MV-4-11 (cell line): ENCODE measurements at places on chromosomes 12 and 14.
A peak's percentile ranks its signal among the peaks of the same experiment; 100 is the strongest.

DNA sequence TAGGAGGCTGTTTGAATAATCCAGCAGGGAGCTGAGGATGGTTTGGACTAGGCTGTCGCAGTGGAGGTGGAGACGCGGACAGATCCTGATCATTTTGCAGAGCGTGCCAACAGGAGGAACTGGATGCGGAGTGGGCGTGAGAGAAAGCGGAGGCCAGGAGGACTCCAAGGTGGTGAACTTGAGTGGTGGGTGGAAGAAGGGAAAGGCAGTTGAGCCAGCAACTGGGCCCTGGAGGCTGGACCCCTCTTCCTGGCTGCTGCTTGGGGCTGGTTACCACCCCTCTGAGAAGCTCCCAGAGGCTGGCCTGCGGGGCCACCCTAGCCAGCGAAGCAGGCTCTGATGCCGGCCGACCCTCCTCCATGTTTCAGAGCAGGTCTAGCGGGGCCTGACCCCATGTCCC lies 56.8 kb upstream of the KCNA1 start:
- no peak for DNase-seq

DNA sequence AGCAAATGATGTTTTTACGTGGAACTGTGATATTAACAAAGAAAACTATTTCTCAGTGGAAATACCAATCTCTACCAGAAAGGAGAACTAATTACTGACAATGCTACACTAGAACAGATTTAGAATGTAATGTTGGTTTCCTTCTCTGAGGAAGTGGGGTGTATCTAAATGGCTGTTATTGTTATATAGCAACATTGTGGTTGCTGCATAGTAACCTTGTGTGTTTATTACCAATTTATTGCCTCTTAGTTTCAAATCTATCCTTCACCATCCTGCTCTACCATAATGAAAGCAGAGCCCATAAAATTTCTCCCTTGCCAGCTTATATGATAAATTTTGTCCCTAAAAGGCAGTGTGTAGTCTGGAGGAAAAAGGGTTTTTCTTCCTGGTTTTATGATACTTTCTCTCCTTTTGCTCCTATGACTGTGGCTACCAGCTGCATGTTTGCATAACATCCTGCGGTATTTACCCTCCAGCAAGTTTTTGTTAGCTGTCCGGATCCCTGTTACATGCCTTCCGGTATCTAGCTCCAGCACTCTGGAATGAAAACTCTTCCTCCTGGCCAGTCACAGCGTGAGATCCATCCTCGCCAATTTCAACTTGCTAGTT lies 5.7 kb upstream of the KLRK1 start:
- peak; percentile 95 for DNase-seq

DNA sequence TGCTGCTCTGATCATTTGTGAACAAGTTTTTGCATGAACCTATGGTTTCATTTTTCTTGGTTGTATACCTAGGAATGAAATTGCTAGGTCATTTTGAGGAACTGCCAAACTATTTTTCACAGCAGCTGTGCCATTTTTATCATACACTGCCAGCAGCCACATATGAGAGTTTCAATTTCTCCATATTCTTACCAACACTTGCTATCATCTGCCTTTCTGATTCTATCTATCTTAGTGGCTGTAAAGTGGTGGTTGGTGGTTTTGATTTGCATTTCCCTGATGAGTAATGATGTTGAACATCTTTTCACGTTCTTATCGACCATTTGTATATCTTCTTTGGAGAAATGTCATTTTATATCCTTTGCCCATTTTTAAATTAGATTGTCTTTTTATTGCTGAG lies 146.1 kb downstream of the C12orf75 start:
- no peak for DNase-seq

- DNase-seq, result no peak
These were observed 351.7 kb downstream of the TMEM121 start for GRCh38 chr14:105878125-105878524.

GRCh38 chr12:122035292-122035691 lies 13.6 kb downstream of the BCL7A start:
- no peak for DNase-seq

DNA sequence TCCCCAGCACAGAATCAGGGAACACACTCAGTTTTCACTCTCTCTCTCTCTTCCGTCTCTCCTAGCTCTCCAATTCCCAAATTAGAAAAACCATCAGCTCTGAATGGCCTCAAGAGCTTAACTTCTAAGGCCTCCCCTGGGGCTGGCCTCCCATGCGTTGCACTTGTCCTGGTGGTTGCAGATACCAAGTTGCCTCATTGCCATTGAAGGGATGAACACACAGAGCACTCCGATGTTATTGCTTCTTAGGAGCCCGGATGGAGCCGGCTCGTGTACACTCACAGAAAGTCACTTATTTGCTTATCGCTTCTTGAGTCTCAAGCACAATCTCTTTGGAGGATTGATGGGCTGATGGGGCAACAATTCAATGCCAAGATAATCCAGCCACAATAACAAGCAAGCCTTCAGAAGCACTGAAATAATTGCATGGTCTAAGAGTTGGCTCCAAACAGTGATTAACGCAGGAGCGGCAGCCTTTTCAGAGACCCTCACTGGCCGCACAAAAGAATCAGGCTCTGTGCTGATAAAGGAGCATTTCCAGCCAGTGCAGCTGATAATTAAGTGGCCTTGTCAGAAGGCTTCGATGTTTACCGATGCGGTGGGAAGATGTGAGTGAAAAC lies 175.8 kb upstream of the TMEM132C start:
- no peak for DNase-seq

DNA sequence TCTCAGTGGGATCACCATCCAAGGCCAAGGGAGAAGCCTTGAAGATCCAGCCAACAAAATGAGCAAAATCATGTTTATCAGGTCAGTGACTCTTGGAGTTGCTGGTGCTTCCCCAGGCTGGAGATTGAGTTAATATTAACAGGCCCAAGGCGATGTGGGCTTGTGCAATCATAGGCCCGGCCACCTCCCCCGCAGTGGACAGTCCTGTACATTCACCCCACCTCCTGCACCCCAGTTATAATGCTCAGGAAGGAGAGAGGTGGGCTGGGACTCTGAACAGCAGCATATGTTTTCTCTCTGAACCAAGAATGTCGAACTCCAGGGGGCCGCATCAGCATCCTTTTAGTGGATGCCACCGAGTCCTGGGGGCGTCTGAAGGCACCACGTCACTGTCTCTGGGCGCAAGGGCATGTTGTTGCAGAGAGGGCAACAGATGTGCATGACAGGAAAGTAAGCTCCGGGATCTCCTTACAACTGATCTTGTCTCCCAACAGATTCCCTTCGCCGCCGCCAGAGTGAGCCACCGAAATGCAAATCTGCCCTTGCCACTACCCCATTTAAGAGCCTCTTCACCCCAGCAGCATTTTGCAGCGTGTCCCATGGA lies 32.2 kb upstream of the SERPINA6 start:
- DNase-seq, result peak; percentile 40

- DNase-seq, result peak; percentile 78
These were observed 278.9 kb upstream of the CRY1 start for GRCh38 chr12:107372229-107372658.

DNA sequence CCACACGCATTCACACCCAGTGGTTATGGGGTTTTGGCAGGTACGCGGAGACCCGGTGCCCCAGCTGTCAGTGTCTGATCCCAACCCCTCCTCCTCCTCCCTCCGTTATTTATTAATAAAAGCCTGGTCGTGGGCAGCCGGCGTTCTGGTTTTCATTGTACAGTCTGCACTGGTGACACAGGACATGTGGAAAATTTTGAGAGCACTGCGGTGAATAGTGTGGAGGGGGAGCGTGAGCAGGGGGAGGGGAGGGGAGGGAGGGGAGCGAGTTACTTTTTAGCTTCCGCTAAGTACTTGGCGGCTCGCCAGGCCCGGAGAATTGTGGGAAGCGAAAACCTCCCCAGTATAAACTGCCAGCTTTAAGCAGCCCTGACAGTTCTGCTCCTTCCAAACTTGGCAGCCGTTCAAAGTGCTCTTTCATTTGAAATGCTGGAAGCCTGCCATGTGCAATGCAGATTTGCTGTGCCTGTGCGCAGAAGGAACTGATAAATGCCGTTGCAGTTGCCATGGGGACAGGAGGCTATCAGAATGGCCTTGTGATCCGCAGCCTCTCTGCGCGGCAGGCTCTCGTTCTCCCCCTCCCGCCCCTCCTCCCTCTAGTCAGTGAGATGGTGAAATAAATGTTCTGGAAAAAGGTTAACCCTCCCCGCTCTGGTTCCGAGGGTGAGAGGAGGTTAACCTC lies 11.7 kb upstream of the IRF2BPL start:
- DNase-seq, result peak; percentile 100

DNA sequence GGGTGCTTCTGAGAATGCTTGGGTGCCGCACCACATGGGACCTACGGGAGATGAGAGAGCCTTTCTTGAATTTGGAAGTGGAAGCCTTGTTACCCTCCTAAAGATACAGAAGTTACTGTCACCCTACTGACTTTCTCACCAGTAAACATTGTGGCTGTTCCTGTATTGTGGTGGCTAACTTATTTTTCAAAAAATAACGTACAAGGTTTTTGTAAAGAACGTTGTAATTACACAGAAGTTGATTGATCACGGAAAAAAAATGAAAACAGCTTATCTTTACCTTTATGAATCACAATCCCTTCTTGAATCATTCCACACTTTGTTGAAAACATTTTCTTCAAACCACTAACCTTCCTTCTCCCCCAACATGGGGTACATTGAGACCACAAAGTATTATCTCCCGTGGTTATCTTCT lies 22.0 kb upstream of the PPFIBP1 start:
- peak; percentile 14 for DNase-seq

- no peak for DNase-seq
These were observed 78.7 kb downstream of the NEDD1 start for GRCh38 chr12:96985515-96986362.

DNA sequence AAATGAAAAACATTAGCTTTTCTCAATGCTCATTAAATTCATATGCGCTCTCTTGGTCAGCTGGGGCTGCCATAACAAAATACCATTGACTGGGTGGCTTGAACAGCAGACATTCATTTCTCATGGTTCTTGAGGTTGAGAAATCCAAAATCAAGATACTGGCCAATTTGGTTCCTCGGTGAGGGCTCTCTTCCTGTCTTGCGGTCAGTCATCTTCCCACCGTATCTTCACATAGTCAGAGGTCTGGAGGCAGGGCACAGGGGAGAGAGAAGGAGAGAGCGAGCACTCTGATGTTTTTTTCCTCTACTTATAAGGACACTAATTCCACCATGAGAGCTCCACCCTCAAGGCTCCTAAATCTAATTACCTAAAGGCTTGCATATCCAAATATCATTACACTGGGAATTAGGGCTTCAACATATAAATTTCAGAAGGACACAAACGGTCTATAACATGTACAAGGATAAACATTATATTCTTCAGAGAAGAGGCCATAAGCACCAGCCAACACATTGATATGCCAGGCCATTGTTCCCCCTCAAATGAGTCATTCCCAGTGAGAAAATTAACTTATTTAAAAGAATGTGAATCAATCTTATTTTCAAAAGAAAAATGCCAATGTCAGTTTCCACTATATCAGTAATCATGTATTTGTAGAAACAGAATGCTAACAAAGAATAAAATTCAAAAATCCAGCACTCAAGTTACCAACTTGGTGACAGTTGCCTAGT lies 152.2 kb downstream of the BTG1 start:
- no peak for DNase-seq

DNA sequence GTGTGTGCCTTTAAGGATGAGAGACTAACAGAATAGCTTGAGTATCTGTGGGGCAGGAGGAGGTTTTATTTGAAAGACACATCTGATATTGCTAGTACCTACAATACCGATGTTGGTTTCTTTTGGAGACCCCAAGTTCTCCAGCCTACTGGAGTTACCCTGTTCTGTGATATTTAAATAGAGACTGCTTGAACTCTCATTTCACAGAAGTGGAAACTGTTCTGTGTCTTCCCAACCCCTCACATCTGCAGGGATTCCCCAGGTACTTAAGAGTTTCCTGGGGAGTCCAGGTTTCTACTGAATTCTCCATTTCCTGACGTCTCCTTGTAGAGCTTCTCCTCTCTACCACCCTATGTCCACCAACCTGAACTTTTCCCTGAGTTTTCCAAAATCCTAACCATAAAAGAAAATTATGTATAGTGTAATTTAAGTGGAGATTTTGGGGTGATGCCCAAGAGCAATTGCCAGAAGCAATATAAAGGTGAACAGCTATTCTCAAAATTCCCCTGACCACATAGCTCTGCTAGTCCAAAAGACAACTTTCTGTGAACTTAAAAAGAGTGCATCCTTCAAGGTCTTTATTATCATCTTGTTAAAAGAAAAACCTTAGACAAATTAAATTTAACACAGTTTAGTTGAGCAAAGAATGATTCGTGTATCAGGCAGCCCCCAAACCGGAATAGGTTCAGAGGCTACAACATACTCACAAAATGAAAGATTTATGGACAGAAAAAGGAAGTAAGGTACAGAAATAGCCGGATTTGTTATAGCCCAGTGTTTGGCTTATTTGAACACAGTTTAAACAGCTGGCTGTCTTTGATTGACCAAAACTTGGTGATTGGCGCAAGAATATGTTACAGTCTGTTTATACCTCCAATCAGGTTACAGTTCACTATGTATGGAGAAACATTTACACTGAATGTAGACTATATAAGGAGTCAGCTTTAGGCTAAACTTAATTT lies 373.4 kb downstream of the NUAK1 start:
- peak; percentile 68 for DNase-seq

DNA sequence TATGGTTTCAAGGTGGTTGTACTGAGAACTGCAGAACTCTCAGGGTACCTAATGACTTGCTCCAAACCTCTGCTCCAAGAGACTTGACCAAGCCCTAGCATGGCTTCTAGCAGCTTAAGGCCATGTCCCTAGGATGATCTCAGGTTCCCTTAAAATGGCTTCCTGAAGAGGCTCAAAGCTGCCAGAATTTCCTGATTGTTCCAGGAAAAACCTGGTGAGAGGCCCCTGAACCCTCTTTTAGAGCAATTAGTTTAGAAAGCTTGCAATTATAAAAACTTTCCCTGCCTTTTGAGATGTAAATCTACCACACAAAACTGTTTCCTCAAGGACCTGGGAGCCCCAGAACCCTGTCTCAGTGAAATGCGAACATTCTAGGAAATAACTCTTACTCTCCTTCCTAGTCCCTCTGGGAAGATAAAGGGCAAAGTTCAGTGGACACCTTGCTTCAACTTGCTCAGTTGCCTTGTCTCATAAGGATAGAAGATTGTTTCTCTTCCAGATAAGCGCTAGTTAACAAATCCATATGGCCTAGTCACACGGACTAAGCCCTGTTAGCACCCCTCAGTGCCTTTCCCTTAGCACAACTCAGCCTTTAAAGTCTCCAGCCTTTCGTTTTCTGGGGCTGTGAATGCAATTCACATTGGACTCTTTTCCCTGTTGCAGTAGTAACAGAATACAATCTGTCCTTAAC lies 2.5 kb downstream of the CMAS start:
- no peak for DNase-seq

GRCh38 chr14:87869619-87870583 lies 123.1 kb downstream of the GALC start:
- no peak for DNase-seq

DNA sequence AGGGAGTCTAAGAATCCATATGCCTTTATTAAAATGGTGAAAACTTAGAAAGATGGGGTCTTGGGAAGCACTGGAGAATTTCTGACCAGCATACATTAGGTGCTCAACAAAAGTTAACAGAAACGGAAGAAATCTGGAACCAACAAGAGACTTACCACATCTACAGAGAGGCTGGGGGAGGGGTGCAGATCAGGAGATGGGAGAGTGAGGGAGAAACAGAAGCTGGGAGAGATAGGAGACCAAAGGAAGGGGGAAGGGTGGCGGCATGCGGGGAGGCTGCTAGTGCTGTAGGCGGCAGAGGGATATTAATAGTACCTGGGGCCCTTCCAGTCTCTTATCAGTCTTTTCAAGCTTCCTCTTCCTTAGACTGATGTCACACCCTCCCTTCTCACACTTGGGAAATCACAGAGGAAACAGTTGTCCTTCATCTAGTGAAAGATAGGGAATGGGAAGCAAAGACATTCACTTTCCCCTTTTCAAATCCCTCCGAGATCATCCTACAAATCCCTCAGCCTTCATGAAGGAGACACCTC lies 18.1 kb downstream of the ZBTB39 start:
- DNase-seq, result peak; percentile 31

GRCh38 chr12:124778411-124778810 lies 85.3 kb downstream of the SCARB1 start:
- no peak for DNase-seq
